ENCODE measurements at places on chromosomes 5 and 9.
A peak's percentile ranks its signal among the peaks of the same experiment; 100 is the strongest.

DNA sequence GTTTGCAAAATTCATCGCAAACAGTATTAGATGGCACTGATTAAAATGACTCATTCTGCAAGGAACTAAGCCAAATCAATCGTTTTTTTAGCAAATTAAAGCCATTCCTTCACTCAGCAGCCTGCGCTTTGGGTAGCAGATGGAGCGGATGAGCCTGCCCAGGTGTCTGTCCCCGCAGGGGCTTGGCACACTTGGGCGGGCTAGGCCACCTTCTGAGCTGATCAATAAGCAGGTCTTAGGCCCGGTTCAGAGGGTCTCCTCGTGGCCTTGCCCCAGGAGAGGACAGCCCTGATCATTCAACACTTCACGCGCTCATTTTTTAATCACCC lies 78.0 kb upstream of the FCN1 start:
- no peak for DNase-seq

DNA sequence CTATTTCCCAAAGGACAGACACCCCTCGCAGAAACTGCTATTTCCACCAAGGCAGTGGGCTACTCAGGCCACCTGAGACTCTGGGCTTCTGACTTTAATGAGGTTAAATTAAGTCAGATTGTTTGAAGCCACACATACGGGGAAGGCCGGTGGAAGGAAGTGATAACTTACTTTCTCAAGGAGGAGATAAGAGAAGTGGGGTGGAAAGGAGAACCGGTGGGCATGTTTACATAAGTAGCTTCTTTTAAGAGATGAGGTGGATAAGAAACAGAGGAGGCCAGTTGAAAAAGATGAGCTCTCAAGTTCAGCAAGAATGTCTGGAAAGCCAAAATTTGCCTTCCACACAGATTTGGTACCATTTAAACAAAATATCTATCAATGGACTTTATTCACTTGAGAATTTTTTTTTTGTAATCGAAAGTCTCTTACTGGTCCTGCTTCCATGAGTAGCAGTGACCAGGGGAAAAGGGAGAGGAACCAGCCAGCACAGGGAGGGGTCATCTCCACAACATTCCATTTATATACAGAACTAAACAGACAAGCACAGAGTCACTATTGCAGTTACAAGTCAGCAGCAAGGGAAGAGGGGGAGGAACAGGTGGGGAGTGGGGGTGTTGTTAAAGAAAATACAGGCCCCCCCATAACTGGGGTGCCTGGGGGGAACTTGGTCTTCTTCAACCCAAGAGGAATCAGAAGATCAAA lies 20.0 kb downstream of the CCDC125 start:
- no peak for DNase-seq

- no peak for DNase-seq
Observed at GRCh38 chr5:154612666-154613065, 134.6 kb upstream of the HAND1 start.

DNA sequence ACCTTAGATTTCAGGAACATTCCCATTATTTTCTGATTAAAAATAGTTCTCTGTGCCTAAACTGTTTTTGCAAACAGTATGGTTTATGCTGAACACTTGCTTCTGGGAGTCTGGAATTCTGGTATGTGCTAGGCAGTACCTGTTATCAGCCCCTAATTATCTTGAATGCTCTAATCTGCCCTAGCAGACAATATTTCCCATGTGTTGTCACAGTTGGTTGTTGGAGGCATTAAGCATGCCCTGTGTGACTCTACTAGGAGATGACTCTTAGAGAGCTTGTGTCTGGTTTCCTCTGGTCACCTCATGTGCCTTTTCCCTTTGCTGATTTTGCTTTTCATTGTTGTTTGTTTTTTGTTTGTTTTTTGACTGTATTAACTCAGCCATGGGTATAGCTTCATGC lies 36.6 kb downstream of the UHRF2 start:
- DNase-seq: no peak

GRCh38 chr9:73079326-73079725 lies 72.3 kb upstream of the ANXA1 start:
- no peak for DNase-seq

GRCh38 chr5:150299571-150300327 lies 3.0 kb downstream of the ARSI start:
- DNase-seq: no peak

DNA sequence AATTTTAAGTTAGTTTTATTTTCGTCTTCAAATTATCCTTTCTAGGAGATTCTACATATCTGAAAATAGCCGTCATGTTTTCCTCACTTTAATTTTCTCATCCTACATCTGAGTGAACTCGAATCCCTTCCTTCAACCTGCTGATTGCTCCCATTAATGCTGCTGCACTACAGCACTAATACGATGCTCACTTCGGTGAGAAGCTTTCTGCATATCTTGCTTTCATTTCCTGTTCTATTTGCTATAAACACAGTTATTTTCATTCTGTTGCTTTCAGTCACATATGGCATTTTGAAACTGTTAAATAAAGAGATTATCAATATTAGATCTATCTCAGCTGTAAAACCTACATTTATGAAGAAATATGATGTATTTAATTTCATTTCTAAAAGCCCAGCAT lies 749.2 kb downstream of the EFNA5 start:
- DNase-seq: no peak

DNA sequence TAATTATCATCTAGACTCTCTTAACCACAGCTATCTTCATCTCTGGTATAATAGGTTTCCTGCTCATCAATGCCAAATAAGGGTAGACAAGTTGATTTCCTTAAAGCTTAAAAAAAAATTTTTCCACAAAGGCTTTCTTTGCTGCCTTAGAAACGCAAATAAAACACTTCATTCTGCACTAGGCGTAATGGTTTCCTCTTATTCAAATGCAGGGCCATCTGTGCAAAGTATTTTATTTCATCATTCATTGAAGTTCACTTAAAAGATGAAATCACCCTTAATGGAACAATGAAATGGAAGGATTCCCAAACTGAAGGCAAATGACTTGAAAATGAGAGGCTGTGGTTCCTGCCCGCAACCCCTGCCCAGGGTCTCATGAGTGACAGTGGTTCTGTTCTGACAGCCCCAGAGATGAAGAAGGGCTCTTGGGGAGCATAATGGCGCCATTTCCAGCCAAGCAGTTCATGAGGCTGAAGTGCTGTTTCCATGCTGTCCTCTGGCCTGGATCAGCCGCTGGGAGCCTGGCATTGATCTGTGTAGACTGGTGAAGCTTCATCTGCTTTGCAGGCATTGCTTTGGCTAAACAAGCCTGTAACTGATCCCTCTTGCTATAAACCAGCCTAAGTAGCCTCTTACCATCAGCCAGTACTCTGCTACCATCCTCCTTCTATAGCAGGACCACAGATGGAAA lies 276.9 kb upstream of the WWC1 start:
- no peak for DNase-seq

- peak; percentile 76 for DNase-seq
Observed at GRCh38 chr5:9059920-9060691, 485.8 kb downstream of the SEMA5A start.

DNA sequence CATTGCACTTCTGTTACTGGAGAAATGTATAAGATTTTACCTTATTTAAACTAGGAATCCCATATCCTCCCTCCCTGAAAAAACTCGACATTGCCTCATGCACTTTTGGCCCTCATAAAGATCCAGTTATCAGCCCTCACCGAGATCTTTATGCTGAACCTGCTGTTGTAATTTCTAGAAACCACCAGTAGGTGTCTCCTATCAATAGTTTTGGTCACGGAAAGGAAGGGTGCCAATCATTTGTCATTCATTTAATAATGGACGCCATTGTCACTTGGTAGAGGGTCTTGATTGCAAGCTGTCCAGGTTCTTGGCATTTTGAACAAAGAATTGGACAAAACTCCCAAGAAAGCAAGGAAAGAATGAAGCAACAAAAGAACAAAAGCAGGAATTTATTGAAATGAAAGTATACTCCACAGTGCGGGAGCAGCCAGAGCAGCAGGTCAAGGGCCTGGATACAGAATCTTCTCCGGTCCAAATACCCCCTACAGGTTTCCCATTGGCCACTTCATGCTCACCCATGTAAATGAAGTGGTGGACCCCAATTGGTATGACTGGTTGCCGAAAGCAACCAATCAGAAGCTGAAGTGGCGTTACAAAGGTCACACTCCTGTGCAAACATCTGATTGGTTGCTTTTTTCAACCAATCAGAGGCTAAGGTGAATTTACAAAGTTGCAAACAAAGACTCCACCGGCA lies 524.3 kb downstream of the PSAT1 start:
- no peak for DNase-seq

GRCh38 chr9:111094958-111095357 lies 56.7 kb upstream of the LPAR1 start:
- DNase-seq: no peak
